Effector memory CD4-positive, alpha-beta T cell (primary cell): ENCODE measurements at places on chromosomes 12 and 14.

DNA sequence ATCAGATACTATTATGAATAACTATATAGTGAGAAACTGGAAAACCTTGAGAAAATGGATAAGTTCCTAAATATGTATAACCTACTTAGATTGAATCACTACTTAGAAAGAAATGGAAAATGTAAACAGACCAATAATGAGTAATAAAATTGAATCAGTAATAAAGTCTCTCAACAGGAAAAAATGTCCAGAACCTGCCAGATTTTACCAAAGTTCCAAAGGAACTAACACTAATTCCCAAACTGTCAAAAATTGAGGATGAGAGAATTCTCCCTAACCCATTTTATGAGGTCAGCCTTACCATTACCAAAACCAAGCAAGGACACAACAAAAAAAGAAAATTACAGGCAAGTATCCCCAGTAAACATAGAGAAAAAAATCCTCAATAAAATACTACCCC is 272.0 kb downstream of the RPAP3 start:
- DNase-seq, result no peak

DNA sequence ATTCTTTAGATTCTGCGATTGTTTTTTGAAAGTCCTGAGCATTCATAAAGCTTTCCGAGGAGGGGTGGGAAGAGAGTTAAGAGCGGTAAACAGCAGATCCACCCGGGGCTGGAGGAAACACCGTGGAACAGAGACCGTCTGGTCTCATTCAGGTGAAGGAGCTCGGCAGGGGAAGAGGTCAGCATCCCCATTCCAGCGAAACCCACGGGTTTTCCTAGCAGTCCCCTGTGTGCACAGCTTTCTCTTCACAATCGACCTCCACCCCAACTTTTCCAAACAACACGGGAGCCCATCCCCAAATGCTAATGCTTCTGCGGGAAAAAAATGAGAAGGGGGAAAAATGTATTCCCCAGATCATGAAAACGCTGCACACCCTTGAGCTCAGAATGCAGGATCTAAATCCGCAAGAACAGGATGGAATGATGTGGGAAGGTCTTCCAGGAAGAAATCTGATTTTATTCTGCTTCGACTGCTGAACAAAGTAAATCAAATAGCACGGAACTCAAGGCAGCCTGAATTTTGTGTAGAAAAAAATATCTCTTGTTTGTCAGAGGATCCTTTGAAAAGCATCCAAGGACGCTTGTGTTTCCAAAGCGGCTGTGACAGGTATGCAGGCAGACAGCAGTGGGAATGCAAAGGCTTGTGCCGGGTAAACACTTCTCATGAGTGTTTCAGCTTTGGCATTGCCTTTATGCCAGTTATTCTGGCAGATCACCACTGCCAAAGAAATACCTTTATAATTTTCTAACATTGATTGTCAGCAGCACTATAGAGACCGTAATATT is 128.8 kb downstream of the NDUFA12 start:
- DNase-seq, result no peak

GRCh38 chr12:105587237-105587636 is 256.7 kb downstream of the C12orf75 start:
- no peak for DNase-seq

DNA sequence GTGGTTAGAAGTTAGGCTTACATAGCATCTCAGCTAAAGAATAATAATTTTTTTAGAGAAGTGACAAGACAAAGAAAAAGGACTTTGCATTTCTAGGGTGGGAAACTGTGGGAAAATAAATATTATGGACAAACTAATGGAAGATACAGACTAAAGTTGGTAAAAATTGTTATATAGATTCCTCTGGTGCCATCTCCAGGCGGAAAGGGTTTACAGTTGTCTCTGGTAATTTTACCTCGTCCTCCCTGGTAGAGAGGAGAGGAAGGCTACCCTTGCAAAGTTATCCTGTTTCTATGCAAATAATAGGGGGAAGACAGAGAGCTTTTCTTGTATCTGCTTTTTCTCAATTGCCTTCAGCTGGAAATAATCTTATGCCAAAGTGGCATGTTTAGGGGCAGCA is 5.2 kb downstream of the OR11G2 start:
- no peak for DNase-seq

DNA sequence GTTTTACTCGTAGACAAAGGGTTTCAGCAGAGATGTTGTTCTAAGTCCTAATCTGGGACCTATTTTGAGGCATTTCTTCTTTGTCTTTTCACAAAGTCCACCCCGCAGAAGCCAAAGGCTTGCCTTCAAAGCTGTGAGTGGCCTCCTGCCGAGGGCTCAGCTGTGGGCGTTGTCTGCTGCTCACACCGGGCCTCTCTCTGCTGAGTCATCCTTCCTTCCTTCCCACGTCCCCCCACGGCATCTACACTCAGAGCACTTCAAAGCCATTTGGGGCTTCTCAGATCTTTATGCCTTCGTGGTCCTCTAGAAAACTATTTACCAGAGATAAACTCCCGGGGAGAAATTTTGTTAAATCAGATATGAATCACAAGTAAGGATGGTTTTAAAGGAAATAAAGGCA is 115.9 kb upstream of the TMPO start:
- peak; percentile 40 for DNase-seq

DNA sequence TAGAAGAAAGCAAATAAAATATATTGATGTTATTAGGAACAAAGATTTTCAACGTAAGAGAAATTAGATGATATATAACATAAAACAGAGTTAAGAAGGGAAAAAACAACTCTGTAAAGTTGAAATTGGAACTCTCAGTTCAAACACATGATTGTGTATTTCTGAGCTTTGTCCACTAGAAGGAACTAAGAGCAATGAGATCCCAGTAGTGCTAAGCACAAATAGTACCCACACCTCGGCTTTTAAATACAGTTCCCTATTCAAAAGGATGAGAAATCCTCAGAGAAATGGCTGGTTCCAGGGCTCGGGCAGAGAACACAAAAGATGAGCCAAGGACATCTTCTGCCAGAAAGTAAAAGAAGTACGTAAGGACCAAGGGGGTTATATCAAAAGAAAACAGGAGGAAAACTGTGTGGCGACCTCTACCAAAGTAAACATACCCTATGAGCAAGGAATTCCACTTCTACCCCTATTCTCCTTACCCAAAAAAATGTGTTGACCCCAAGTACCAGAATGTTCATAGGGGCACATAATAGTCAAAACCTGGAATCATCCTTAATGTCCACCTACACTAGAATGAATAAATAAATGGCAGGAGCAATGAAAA is 96.6 kb downstream of the SPTSSA start:
- no peak for DNase-seq

DNA sequence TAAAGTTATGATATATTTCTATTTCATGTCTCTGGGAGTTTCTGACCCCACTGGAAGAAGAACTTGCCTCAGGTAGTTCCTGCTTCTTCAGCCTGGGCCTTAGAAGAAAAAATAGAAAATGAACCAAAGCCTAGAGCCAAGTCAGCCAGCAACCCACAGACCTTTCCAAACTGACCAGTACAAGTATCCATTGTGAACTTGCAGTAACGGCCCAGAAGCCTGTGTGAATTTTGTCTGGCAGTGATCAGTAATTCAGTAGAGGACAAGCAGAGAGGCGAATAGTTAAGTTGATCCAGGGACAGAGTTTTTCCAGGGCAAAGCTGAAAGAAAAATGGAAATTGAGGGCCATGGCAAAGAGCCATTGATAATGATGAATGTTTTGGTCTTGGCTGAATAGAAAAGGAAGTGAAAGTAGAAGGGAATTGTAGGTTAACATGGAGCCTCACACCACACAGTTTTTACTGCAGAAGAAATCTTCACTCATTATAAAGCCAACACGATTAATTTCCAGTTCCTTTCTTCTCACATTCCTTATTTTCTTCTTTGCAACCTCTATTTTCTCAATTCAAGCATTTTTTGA is 311.8 kb downstream of the BTG1 start:
- no peak for DNase-seq

GRCh38 chr12:55729819-55730818 is 1.3 kb upstream of the CD63 start:
- DNase-seq, result no peak

DNA sequence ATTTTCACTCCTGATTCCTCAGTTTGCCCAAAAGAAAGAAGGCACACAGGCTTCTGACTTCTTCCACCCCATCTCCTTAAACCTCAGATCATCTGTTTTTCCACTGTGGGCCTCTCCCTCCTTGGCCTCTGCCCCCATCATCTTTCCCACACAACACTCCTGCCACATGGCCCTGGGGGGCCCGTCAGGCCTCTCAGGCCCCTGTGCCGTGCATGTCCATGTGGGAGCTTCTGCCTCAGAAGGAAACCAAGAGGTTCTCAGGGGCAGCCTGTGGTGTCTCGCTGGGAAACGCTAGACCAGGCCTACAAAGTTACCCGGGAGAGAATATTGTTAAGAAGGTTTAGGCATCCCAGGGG is 8.0 kb downstream of the KLHL33 start:
- no peak for DNase-seq

GRCh38 chr14:51018521-51018920 is 74.2 kb upstream of the PYGL start:
- no peak for DNase-seq

DNA sequence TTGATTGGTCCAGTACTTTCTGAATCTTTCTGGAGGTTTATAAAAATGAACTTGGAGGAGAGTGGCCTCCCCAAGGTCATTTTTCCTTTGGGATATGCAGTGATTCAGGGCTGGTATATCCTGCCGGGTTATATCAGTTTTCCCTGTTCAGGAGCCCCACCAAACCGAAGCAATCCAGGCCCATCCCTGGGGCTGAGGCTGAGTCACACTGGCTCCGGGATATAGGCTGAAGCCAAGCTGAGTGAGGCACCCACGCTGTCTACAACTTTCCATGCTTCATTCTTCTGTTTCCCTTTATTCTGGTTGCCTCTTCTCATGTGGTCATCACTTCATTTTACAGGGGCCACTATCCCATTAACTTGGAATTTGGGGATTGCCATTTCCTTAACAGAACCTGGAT is 3.4 kb downstream of the SSPN start:
- DNase-seq, result no peak

- DNase-seq, result no peak
These were observed 7.9 kb upstream of the ITFG2 start for GRCh38 chr12:2804393-2805142.

DNA sequence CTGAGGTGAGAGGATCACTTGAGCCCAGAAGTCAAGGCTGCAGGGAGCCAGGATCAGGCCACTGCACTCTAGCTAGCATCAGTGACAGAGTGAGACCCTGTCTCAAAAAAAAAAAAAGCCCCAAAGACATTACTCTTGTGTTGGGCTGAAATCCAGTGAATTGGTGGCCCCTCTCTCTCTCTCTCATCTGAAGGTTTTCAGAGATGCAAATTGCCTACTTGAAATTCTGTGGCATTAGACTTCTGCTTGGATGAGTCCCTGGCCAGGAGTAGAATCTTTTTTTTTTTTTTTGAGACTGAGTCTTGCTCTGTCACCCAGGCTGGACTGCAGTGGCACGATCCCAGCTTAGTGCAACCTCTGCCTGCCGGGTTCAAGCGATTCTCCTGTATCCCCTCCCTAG is 112.0 kb upstream of the ATF7IP start:
- DNase-seq, result no peak

GRCh38 chr14:102926104-102926503 is 3.6 kb downstream of the AMN start:
- no peak for DNase-seq

- no peak for DNase-seq
These were observed 170.2 kb upstream of the PRICKLE1 start for GRCh38 chr12:42759622-42760273.

GRCh38 chr12:50043854-50044253 is 13.5 kb upstream of the ASIC1 start:
- DNase-seq, result no peak

DNA sequence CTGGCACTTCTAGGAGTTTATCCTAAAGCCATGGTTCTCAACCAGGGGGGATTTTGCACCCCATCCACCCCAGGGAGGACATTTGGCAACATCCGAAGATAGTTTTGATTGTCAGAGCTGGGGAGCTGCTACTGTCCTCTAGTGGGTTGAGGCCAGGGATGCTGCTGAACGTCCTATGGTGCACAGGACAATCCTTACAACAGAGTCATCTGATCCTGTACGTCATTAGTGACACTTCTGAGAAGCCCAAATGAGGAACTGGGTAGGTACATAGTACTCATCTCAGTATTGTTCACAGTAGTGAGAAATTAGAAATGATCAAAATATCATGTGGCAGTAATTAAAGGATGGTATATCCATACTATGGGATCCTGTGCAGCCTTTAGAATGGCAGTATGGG is 185.1 kb downstream of the CHST11 start:
- DNase-seq, result no peak

GRCh38 chr14:56087671-56088471 is 30.3 kb upstream of the PELI2 start:
- no peak for DNase-seq

GRCh38 chr14:39266525-39266870 is 32.8 kb downstream of the MIA2 start:
- DNase-seq, result no peak

GRCh38 chr12:123041042-123041531 is 60.6 kb downstream of the ARL6IP4 start:
- no peak for DNase-seq

DNA sequence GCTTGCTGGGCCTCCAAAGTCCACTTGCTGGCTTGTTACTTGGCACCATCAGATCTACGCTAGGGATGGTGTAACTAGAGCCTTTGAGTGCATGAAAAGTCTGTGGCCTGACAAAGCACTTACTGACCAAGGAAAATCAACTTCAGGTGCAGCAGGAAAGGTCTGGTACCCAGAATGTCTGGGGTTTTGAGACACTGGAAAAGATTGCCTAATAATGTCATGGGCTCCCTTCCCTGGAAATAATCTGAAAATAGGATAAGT is 106.7 kb downstream of the ZFP36L1 start:
- DNase-seq, result no peak
